ENCODE measurements at places on chromosomes 13 and 19.

- DNase-seq = no peak
Observed at GRCh38 chr13:19852766-19853165, 10.7 kb downstream of the ZMYM5 start.

GRCh38 chr13:98585398-98585754, 8.5 kb upstream of the STK24 start:
- no peak for DNase-seq

- no peak for DNase-seq
Observed at GRCh38 chr13:42356184-42356575, 84.2 kb downstream of the AKAP11 start.

GRCh38 chr19:38684078-38684861, 36.8 kb downstream of the ACTN4 start:
- DNase-seq = no peak

GRCh38 chr13:30141775-30142485, 165.4 kb downstream of the KATNAL1 start:
- no peak for DNase-seq

Measured in amygdala (tissue), 56 donors.